ENCODE measurements at places on chromosomes 3 and 15.

DNA sequence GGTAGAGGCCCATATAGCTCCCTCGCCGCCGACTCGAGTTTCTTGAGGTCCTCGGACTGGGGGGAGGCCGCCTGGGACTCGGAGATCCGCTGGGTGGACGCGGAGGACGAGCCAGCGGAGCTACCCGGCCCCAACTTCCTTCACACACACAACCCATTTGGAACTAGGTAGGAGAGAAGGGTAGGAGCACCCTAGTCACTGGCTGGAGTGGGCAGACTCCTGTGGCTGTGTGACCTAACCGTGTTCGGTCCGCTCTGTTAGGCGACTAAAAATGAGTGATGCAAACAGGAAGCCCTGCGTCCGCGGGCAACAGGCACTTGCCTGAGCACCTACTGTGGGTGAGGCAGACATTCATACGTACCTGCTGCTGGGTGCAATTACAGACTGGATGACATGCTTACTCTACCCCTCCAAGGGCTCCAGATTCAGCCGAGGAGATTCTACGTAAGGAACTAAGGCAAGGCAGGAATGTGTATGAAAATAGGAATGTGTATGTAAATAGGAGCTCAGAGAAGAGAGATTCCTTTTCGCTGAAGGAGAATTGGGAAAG, 4.6 kb upstream of the SIN3A start:
- no peak for DNase-seq

- no peak for DNase-seq
Observed at GRCh38 chr3:196629228-196629627, 10.3 kb upstream of the NRROS start.

DNA sequence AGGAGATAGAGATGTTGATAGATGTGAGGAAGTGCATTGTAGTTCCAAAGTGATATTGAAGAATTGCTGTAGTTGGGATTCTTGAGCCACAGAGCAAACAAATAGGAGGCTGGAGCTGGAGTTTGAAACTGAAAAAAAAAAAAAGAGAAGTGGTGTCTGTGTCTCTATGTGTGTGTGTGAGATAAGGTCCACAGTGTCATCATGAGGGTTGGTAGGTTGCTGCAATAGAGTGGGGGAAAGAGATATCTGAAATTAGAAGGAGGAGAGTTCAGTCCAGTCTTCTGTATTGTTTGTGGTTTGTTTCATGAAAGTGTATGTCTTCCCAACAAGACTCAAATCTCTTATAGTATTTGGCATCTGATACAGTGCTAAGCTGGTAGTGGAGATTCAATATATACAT, 37.3 kb upstream of the CACNA1D start:
- DNase-seq, result no peak

DNA sequence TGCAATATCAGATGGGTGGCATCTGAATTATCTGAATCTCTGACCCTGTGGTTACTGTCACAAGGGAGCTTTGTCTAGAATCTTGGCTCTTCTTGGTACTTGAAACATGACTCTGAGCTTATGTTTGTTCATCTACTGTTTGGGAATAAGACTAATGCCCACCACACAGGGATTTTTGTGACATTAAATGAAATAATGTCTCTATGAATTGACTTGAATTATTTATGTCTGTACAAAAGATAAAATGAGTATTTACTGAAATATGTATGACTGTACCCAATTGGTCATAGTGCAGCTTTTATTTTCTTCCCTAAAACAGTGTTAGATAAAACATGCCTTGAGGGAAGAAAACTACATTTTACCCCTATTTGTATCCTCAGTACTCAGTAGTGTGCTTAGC, 87.9 kb upstream of the ZPLD1 start:
- DNase-seq, result no peak

DNA sequence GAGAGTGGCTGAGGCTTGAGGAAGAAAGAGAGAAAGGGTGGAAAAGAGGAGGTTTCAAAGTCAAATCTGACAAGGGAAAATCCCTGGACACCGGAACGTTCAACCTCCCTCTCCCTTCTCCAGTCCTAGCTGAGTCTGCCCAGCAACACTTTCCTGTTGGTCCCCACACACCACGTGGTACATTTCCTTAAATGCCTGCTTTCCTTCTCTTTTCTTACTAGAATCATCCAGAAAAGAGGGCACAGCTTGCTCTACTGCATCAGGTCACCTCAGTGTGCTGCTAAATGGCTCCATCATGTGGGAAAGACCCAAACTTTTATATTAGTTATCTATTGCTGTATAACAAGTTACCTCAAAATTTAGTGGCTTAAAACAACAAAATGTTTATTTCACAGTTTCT, 181.2 kb downstream of the NECTIN3 start:
- DNase-seq, result no peak

GRCh38 chr15:69631978-69632377, 179.4 kb downstream of the RPLP1 start:
- no peak for DNase-seq

DNA sequence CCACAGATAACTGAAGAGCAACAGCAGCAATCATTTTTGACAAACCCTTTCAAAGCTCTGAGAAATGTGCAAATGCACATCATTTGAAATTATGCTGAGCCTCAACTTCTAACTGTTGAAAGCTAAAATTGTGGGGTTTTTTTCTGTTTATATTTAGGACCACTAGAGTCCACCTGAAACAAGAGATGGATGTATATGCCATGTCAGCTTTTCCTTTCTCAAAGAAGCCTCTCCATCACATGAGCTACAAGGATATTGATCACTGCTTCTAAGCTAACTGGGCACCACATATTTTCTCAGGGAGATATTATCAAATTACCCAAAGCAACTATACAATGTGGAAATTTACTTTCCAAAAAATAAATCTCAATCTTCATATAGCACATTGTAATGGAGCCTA, 498.6 kb upstream of the ZNF385D start:
- DNase-seq, result no peak

GRCh38 chr3:149224736-149225594, 3.3 kb upstream of the CP start:
- no peak for DNase-seq

DNA sequence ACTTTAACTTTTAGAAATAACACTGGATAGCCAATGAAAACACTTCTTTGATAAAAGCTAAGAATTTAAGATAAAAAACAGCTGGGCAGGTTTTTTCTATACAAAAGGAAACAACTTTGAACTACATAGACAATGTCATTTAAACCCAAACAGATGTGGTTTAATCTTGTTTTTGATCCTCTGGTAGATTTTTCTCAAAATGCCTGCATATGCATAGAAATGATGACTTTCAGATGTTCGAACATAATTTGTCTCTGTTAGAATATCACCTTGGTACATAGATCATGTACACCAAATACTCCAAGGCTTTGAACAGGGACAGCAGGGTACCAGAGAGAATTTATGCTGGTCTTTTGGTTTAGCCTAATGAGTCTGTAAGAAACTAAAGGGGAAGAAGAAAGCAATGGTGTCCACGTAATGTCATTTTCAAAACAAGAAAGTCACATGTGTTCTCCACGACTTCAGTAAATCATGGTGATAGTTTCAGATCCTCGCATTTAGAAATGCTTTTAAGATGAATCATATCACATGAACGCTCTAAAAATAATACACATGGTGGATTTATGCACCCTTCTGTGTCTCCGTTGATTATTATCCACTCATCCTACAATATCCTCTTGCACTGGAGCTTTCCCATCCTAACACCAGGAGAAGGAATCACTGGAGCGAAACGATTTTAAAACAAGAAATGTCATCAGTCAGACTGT, 160.1 kb upstream of the PDZRN3 start:
- no peak for DNase-seq

- DNase-seq, result peak; percentile 17
Observed at GRCh38 chr3:121883507-121883906, 10.7 kb upstream of the SLC15A2 start.

GRCh38 chr15:101608201-101608600, 44.0 kb downstream of the TM2D3 start:
- no peak for DNase-seq

GRCh38 chr15:30065025-30065801, 17.5 kb upstream of the GOLGA8J start:
- DNase-seq, result peak; percentile 61

- DNase-seq, result no peak
Observed at GRCh38 chr3:9105421-9105820, 142.1 kb upstream of the RAD18 start.

GRCh38 chr15:100471933-100472332, 56.8 kb downstream of the CERS3 start:
- DNase-seq, result no peak

DNA sequence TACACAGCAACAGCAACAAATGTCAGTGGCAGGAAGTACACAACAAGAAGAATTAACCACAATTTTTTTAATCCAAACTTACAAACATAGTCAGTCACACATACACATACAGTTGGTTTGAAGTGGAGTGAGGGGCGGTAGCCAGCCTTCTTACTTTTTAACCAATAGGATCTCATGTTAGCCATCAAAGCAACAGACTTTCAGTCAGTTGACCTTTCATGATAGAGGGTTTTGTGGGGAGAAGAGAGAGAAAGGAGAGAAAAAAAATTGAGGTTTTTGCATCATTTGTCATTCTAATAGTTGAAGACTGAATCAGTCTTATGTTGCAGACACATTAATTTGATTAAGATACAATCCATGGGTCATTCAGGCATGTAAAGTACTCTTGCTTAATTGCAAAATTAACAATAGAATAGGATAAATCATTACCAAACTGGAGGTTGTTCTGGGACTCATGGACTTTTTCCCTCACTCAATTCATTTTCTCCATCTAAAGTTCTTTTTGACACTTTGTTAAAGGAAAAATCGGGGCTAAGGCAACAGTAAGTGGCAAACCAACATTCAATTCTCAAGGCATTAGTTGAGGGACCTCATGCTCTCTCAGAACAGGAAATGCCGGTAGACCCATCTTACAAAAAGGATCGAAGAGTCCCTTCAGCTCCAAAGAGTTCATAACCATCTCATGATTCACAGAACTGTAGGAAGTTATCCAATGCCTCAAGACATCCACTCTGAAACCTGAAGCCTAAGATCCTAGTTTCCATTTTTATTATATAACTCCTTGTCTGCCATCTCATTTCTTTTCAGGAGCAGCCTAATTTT, 159.5 kb upstream of the LPP start:
- no peak for DNase-seq

GRCh38 chr3:42192334-42193200, 73.4 kb downstream of the CCK start:
- no peak for DNase-seq

GRCh38 chr3:153599685-153600084, 437.7 kb downstream of the RAP2B start:
- DNase-seq, result peak; percentile 70

DNA sequence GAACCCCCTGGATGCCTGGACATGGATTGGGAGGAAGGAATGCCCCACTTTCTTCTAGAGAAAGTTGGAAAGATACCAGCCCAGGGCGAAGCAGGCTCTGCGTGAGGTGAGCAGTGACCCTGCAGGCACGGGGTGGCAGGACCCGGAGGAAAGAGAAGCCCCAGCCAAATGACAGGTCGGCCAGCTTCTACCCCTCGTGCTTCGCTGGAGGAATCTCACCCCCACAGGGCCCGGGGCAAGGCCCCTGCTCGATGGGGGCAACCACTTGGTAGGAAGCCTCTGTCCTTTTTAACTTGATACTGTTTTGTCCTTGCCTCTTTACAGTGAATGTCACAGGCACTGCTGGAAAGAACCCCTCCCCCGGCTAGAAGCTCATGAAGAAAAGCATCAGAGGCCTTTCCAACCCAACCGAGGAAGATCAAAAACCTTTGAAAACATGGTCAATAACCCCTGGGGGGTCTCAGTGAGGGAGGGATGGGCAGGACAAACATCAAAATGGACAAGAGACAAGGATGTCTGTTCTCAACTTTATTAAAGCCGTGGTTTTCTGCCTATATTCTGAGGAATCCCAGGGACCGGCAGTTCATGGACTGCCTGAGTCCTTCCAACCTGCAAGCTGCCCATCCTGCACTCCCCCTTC, 54.4 kb downstream of the SH3BP5 start:
- DNase-seq, result no peak

GRCh38 chr15:96366526-96366877, 36.0 kb downstream of the NR2F2 start:
- DNase-seq, result no peak

GRCh38 chr15:40084650-40085049, 24.0 kb downstream of the BMF start:
- DNase-seq, result no peak

DNA sequence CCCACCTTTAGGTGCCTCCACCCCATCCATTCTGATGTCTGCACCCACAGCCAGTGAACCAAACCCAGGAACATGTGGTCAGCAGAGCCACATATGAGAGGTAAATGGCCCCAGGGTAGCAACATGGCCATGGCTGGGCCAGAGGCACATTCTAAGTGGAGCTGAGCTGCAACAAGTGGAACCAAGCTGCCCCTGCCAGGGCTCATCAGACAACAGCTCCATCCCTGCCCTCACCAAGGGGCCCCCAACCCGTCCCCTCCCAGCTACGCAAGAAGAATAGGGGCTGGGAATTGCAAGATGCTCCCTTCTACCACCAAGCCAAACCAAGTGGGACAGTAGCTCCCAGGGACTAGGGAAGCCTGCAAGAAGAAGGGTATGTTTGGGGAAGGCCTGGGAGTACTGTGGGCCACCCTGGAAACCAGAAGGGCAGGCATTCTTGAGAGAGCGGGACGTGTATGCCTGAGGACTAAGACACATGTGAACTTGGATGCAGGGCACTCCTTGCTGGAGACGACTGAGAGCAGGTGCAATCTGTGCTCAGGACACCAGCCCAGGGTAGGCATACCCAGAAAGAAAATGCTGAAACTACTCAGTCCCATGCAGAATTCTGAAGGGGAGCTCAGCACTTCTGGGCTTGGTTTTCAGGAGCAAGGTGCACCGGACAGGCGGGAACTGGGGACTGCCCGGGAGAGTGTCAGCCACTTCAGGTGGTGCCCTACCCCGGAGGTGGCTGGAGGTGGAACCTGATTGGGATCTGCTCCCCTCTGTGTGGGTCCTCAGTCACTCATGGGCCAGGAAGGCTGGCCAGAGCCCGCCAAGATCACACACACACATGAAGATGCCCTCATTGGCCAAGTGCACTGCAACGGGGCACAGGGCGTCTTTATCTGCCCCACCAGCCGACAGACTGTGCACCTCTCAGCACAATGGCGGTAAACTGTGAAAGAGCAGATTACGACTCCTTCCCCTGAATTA, 9.5 kb downstream of the MYL3 start:
- no peak for DNase-seq

DNA sequence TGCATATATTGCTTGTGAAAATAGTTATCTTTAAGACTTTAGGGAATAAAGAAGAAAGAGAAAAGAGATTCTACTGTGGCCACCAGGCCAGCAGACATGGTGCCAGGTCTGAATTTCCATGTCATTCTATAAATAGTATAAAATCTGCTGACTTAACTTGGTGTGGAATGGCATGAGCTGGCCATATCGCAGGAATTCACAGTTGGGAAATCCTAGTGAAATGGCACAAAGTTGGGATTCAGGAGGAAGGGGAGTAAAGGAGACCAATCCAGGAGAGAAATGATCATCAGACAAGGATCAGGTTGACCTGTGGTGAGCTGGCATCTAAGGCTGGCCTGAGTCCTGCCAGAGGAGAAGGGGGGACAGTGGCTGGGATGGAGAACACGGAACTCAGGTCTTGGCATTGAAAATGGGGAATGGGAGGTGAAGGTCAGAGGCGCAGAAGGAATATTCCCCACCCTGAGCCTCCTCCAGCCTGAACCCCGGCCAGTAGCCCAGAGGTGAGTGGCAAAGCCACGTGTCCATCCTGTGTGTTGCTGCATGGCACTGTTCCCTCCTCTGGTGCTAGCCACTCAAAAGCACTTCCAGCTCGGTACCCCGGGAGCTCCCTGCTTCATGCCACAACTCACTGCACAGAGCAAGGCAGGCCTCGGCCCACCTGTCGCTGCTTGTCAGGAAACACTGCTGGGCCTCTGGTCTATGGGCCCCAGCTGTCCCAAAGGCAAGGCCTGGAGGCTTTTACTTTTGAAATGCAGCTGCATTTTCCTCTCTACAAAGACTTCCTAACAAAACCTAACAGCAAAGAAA, 51.4 kb downstream of the SSUH2 start:
- DNase-seq, result no peak

Data from fibroblast of the conjunctiva (primary cell).